ENCODE measurements at places on chromosomes 6 and 20.

DNA sequence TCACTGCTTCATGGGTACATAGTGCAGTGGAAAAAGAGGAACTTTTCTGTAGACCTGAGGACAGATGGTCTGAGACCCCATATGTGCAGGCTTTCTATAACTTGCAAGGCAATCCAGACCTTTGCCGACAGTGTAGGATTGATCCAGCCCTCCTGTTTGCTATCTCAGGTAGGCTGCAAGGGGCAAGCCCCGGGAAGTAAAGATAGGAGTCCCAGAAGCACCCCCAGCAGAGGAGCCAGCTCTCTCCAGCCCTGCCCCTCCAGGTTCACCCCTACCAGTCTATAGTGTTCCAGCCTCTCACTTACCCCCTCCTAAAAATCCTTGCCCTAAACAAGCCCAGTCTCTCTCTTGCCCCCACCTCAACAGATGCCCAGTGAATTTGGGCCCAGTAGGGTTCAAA lies 96.2 kb downstream of the FAXC start:
- no peak for DNase-seq

GRCh38 chr6:3825851-3826581 lies 23.2 kb upstream of the FAM50B start:
- peak; percentile 36 for DNase-seq

- DNase-seq = peak; percentile 59
These were observed at the start of gene ARFGEF3 for GRCh38 chr6:138161338-138162110. Gene ARFGEF3 (plus strand): TSS chr6:138161939. CDS start chr6:138162087, 148 bp downstream.

DNA sequence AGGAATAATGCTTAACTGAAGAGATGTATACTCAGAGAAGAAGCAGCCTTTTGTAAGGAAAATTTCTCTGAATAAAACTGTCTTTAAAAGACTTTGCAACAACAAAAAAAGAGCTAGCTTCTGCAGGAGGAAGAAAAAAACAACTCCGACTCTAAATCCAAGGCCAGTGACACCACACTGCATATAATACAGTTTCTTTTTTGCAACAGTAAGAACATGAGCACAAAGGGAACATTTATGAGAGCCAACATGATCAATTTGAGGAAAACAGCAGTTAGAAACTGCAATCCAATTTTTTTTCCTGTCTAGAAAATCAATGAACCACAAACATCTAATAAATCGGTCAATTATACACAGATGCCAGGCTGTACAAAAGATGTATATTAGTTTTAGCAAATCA lies 42.9 kb upstream of the UST start:
- DNase-seq = no peak

DNA sequence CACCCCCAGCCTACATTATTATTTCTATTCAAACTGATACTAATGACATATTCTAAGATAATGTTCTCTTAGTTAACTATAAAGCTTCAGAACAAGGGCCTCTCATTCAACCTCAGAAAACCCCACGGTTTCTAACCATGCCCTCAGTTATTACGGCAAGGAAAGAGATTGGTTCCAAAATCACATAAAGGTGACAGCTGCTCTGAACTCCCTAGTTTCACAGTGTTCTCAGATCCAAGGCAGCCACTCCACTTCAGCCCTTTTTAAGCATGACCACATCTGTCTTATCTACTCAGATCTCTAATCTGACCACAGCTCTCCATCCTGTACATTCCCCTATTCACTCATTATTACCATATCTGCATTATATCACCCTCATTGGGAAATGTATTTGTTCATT lies 98.8 kb upstream of the CEP85L start:
- no peak for DNase-seq

- DNase-seq = no peak
These were observed 72.8 kb downstream of the MDGA1 start for GRCh38 chr6:37624606-37625574.

- DNase-seq = no peak
These were observed 1.6 kb upstream of the NCOA7 start for GRCh38 chr6:125789167-125789566.

DNA sequence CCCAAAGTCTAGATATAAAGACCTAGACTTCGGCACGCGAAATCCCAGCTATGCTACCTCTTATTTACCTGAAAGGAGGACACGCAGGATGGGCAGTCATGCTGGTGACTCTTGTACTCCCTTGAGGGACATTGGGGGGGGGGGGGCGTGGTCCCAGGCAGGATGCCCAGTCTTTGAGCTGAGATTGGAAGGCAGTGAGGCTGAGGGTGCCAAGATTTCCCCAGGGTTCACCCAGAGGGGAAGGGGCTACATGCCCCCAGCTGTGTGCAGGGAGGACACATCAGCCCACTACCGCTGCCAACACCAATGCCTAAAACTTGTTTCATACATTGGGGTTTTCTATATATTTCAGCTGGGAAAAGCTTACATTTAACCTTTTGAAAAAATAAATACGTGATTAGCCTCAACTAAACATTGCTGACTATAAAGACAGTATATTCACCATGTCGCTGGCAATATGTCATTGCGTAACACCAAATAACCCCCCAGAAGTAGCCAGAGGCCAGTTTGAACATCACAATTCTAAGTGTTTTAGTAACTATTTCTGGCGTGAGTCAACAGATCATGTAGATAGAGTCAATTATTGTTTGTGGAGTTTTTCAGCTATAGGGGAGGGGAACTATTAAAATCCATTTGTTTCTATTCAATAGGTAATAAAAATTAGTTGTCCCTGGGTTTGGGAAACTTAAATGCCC lies 21.6 kb downstream of the MGME1 start:
- DNase-seq = no peak

DNA sequence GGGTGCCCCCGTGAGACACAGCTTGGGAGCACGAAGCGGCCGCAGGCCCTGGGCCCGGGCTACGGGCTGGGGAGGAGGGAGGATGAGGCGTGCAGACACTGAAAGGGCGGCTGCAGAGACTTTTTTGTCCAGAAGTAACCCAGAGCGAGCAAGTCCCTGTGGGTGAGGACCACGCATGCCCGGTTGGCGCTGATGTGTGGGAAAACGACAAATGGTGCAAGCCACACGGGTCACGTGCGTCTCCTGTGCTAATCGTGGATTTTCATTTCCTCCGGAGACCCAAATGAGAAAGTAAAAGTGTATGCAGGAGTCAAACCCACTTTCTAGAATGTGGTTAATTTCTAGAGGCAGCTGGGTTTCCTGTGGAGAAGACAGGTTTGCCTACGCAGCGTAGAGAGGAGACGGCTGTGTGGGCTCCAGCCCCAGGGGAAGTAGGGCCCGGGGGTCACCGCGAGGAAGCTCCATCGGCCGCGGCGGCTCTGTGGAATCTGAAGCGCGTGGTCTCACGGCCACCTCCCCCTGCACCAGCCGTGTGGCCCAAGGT lies 19.0 kb downstream of the DLL1 start:
- no peak for DNase-seq

- DNase-seq = no peak
These were observed 546.1 kb upstream of the CHD6 start for GRCh38 chr20:42164121-42164890.

DNA sequence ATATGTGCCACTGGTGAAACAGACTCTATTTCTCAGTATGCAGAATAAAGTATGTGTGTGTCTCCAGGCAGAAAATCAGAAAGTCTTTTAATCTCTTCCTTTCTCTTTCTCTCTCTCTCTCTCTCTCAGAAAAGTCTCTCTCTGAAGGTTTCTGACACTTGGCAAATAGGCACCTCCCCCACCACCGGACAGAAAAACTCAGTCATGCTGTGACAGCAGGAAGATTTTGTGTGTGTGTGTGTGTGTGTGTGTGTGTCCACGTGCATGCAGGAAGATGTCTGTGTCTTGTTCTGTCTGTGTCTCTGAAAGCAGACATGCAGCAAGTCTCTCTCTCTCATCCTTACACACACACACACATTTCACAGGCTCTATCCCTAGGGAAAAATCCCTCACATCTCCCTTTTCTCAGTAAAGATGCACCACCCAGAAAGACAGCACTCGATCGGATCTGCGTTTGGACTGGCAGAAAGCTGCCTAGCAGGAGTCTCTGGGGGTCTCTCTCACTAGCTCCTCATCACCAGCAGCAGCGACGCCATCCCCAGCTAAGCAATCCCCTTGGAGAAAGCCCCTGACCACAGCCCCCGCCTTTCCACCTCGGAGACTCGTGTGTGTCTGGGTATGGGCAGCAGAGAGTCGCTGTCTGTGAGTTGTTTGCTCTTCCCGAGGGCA lies 98.3 kb downstream of the EDN3 start:
- no peak for DNase-seq

DNA sequence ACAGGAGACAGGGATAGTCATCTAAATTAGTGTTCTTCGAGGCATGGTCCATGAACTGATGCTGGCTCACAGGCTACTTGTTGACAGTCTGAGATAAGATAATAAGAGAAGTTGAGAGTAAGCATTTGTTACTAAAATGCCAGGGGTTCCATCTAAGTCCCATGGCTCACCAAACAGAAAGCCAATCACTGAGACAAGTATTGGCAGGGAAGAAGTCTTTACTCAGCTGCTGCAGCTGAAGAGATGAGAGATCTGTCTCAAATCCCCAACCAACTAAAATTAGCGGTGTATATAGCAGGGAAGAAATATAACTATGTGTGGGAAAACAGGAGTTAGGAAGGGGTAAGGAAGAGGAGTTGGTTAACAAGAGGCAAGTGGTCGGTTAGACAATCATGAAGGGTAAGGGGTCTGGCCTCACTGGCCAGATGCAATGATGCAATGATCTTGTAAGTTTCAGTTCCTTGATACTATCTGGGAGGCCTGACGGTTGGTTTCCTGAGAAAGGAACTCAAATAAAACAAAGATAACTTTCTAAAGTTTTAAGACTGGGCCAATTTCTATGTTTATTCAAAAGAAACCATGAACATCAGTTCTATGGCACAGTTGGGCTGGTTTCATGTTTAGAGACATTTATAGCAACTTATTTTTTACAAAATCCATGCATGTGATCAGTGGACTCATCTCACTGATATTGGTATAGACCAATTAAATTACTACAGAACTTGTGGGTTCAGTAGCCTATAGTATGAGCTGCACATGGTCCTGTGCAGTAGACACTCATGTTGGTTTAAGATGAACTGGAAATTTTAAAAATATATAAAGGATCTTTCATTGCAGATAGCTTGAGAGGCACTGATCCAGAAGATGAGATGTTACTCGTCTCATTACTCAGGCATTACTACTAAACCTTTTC lies 9.9 kb upstream of the HEBP2 start:
- DNase-seq = no peak

DNA sequence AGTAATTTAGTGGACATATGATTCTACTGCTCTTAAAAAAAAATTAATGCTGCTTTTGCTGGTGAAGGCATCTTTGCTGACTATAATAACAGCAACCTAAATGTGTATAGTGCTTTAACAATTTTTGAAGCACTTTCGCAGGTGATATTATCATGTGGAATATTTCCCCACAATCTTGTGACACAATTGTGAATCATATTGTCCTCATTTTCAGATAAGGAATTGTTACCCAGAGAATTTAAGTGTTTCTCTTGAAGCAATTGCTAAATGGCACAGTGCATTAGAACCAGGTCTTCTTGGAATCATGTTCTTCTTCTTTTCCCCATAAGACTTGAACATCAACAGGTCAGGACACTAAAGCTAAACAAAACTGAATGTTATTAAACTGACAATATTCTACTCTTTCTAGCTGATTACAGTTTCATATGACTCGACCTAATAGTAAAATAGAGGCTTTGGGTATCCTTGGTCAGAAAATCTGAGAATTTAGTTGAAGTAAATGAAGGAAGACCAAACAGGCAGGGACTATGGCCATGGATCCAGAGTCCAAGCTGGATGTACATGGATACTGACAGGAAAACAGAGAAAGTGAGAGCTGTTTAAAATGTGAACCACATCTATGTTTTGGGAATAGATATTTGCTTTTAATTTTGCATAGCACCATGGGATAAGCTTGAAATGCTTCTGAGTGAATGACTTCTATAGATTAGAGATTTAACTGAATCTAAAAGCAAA lies 121.8 kb upstream of the SLC35B3 start:
- DNase-seq = no peak

GRCh38 chr20:58693226-58694006 lies 816 bp downstream of the NPEPL1 start:
- no peak for DNase-seq

DNA sequence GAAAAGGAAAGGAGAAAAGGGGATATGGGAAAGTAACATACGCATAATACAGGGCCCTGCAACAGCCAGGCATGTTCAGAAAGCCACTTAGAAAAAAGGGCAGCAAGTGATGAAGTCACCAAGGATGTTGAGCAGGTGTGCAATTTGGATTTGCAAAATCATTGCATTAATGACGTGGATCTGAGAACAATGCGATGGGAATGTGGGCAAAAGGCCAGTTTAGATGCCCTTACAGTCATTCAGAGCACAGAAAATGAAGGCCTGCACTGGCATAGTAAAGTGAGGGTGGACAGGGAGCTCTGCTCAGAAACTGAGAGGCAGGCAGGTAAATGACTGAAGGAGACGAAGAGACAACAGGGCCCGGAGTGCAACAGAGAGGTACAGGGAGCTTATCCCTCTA lies 123.7 kb upstream of the NHSL1 start:
- DNase-seq = no peak

GRCh38 chr20:59817406-59817805 lies 116.0 kb downstream of the SYCP2 start:
- DNase-seq = no peak

DNA sequence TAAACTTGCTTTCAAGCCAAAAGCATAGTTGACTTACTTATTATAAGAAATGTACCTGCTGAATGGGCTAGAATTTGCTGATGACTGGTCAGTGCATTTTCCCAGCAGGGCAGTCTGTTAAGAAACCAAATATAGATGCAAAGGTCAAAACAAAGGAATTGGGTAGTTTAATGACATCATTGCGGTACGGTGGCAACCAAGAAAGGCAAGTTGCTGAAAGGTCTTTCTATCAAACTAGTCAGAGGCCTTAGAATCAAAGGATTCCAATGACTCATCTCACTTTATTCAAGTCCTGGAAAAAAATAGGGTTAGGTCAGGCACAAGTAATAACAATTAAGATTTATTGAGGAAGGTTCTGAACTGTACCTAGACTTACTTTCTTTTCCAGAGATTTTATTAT lies 76.4 kb downstream of the KIZ start:
- no peak for DNase-seq

- DNase-seq = no peak
These were observed 212.4 kb upstream of the LRFN2 start for GRCh38 chr6:40799296-40800140.

DNA sequence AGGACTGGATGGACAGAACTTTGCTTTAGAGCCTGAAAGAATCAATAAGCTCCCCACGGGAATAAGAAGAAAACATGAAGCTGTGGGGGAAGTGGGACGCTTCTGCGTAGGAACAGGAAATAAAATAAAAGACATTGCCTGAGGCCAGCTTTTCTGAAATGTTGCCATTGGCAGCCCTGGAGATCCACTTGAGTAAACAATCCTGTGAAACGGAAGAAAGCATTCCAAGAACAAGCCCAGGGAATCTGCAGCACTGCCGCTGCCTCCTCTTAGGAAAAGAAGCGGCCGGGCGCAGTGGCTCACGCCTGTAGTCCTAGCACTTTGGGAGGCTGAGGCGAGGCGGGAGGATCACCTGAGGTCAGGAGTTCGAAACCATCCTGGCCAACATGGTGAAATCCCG lies 182.3 kb upstream of the RALGAPA2 start:
- no peak for DNase-seq
